ENCODE measurements at places on chromosomes 4 and X.

DNA sequence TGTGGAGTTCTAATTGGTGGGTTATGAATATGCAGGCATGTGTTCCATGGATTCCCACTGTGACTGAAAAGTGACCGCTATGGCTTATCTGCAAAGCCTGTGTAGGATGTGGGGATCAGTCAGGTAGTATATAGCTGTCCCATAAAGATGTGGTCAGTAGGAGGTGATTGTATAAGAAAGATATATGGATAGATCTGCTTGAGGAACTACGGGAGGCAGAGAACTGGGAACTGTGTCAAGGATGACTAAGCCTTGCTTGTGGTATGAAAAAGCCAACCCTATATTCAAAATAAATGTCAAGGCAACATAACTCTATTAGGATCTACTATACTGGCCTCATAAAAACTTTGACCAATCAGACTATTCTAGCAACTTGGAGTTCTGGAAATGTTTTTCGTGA, 185.2 kb downstream of the KLHL4 start:
- no peak for DNase-seq

- no peak for DNase-seq
Observed at GRCh38 chrX:123493857-123494256, 239.0 kb downstream of the THOC2 start.

DNA sequence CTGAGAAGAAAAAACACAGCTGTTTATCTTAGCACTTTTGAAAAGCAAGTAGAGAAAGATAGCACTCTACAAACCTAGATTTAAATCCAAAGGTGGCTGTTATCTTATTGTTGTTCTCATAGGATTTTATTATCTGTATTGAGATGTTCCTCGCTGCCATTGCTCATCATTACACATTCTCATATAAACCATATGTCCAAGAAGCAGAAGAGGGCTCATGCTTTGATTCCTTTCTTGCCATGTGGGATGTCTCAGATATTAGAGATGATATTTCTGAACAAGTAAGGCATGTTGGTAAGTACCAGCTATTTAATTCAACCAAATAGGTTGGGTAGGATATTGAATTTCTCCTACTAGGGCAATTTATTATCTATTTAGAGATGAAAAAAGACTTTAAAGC, 16.4 kb downstream of the TMEM184C start:
- DNase-seq = no peak

DNA sequence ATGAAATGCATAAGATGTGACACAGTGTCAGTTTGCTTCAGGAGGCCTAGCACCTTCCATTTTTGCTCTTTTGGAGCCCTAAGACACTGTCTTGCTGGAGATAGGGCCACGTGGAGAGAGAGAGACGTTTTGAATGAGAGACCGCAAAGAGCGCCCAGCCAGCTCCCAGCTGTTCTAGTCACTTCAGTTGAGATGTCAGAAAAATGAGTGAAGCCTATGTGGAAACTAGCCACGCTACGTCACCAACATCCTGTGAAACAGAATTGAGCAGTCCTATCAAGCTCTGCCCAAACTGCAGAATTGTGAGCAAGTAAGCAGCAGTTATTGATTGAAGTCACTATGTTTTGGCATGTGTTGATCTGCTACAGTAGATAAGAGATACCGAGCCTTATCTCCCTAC, 13.1 kb downstream of the GPR82 start:
- no peak for DNase-seq

DNA sequence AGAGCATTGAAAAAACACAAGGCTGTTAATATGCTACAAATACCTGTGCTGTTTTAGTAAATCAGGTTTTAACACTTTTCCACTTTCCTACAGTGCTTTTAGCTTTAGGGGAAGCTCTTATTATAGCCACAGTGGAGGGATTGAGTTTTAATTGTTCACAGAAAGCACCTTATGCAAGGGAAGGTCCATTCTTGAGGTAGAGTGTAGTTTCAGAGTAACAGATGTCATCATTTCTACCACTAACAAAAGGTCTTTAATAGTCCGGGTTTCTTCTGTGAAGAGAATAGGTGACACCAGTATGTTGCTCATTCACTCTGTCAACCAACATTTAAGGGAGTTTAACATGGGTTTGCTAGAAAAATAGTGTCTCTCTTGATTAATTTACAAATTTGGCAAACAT, 104.4 kb downstream of the STIM2 start:
- no peak for DNase-seq

GRCh38 chrX:120310861-120311726, at the start of gene TMEM255A:
Gene TMEM255A (minus strand): TSS chrX:120311461. CDS start chrX:120311309, 152 bp downstream.
- DNase-seq = peak; percentile 23

DNA sequence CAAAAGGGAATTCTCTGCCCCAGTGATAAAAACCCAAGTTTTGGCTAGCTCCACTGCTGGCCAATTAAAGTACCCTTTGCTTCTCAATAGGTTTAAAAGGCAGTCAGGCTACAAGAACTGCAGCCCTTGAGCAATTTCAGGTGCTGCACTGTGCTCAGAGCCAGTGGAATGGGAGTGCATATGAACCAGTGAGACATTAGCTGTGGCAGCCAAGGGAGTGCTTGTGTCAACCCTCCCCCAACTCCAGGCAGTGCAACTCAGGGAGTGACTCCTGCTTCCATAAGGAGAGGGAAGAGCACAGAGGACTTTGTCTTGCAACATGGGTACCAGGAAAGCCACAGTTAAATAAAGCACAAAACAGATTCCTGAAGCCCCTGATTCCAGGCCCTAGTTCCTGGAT, 61.6 kb upstream of the VAMP7 start:
- no peak for DNase-seq

- DNase-seq = peak; percentile 17
Observed at GRCh38 chr4:173257732-173258717, 76.1 kb downstream of the HMGB2 start.

- DNase-seq = no peak
Observed at GRCh38 chr4:993111-994029, at the start of gene SLC26A1. Gene SLC26A1 (minus strand): TSS chr4:993404. CDS start chr4:991703, 1,701 bp downstream.

- no peak for DNase-seq
Observed at GRCh38 chrX:53398216-53398615, 24.2 kb downstream of the SMC1A start.

DNA sequence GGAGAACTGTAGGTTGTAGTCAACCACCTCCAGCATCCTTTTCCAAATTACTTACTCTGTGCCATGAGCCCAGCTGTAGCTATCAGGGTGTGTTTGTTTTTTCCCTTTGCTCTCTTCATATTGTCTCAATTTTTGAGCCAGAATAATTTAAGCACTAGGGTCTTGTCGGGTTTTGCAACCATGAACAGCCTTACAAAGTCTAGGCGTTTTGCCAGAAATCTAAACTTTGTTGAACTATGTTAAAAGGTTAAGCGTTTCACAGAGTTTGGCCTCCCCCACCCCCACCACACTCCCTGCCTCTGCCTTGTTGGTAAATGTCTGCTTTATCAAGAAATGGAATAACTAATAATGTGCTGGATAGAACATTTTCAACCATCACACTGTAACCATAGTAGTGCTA, 190.6 kb upstream of the TTC29 start:
- DNase-seq = no peak

- DNase-seq = no peak
Observed at GRCh38 chr4:25677943-25678342, 22.3 kb downstream of the SLC34A2 start.

- no peak for DNase-seq
Observed at GRCh38 chr4:21307709-21308108, 607.5 kb downstream of the PACRGL start.

- no peak for DNase-seq
Observed at GRCh38 chrX:2793752-2794151, 35.0 kb upstream of the GYG2 start.

- DNase-seq = no peak
Observed at GRCh38 chr4:74307170-74307569, 1.1 kb upstream of the EPGN start.

DNA sequence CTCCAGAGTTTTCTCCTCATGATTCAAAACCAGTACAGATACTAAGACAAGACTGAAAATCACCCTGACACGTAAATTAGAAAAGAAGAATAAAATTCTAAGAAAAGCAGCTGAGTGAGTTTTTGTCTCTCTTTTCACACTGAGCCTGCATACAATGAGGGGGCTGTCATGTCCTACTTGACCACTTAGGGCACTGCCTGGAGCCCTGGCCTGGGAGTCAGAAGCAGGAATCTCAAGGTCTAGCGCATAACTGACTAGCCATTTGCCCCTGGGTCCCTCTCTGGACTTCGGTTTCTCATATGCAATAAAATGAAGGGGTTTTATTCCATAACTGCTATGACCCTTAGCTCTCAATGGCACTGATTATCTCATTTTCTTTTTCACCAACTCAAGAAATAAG, 36.7 kb upstream of the SLC25A4 start:
- DNase-seq = no peak

DNA sequence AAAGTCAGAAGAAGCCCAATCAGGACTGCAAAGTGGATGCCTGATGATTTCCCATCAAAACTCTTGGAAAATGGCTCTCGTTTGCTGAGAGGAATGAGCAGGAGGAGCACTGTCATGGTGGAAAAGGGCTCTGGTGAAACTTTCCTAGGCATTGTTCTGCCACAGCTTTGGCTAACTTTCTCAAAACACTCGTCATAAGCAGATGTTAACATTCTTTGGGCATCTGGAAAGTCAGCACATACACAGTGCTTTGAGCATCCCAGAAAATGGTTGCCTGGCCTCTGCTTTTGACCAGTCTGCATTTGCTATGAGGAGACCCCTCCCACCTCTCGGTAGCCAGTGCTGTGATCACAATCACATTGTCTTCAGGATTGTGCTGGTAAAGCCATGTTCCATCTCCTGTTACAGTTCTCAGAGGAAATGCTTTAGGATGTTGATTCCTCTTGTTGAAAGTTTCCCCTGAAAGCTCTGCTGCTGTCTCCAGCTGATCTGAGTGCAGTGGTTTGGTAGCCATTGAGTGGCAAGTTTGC, 25.2 kb upstream of the TBC1D14 start:
- no peak for DNase-seq

DNA sequence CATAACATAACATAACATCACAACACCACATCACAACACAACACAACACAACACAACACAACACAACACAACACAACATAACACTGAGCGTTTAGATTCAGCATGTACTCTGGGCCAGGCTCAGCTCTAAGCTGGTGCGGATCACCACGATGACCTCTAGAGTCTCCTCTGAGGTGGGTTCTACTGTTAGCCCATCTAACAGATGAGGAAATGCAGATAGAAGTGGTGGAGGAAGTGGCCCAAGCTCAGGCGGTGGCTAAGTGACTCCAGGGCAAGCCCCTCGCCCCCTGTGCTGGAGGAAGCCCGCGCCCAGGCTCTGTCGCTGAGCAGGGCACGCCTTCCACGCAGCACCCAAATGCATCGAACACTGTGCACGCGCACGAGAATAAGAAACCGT, 45.3 kb upstream of the CDKN2AIP start:
- no peak for DNase-seq

- DNase-seq = no peak
Observed at GRCh38 chrX:133854290-133854689, 131.1 kb downstream of the GPC3 start.

- DNase-seq = no peak
Observed at GRCh38 chr4:83783215-83783614, 247.3 kb downstream of the GPAT3 start.

GRCh38 chr4:47860305-47860704, 22.4 kb upstream of the CORIN start:
- DNase-seq = no peak

Measured in nucleus accumbens (tissue), 56 donors.